ENCODE measurements at places on chromosomes 1 and 21. TPM values are rescaled to one million over a fixed set of nuclear protein-coding genes. Genes with fewer than 3 reads are reported as not detected.
A peak's percentile ranks its signal among the peaks of the same experiment; 100 is the strongest.

GRCh38 chr1:62978741-62979140 is 194.8 kb downstream of the ATG4C start:
- DNase-seq, result no peak

DNA sequence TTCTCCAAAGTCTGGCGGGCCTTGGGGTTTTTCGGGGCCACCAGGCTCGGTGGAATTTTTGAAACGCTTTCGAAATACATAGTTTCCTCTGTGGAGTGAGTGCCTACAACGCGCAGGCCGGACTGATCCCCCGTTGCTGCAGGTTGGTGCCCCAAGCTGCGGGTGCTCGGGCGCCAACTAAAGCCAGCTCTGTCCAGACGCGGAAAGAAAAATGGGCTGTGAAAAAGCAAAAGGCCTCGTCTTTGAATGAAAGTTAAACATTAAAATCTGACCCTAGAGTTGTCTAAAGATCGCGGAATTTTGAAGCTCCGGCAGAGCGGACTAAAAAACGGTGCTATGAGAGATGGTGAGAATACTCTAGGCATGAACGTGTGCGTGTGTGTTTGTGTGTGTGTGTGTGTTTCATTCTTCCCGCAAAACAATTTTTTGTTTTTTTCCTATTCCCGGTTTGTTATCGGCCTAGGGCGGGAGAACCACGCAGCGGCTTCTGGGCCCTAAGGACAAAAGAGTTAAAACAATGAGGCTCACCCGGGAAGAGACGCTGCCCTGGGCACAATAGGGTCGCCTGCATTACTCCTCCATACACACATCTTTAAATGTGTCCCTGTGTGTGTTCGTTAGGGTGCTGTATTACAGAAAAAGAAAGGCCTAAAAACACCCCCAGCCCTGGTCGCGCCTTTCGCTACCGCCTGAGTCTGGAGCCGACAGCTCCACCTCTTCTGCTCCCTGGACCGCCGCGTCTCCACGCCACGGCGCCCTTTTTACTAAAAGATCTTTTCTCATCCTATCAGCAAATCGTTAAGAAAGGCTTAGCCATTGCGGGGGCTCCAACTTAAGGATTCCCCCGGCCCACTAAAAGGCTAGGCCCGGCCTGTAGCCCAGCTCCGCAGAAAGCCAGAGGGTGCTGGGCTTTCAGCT is 3.2 kb downstream of the TBX15 start:
- no peak for DNase-seq

GRCh38 chr1:14932034-14932638 is 221.4 kb upstream of the TMEM51 start:
- no peak for DNase-seq

GRCh38 chr1:117114877-117115276 is 6.7 kb downstream of the TRIM45 start:
- no peak for DNase-seq

- DNase-seq, result no peak
These were observed 4.6 kb upstream of the ENAH start for GRCh38 chr1:225657462-225657989.

DNA sequence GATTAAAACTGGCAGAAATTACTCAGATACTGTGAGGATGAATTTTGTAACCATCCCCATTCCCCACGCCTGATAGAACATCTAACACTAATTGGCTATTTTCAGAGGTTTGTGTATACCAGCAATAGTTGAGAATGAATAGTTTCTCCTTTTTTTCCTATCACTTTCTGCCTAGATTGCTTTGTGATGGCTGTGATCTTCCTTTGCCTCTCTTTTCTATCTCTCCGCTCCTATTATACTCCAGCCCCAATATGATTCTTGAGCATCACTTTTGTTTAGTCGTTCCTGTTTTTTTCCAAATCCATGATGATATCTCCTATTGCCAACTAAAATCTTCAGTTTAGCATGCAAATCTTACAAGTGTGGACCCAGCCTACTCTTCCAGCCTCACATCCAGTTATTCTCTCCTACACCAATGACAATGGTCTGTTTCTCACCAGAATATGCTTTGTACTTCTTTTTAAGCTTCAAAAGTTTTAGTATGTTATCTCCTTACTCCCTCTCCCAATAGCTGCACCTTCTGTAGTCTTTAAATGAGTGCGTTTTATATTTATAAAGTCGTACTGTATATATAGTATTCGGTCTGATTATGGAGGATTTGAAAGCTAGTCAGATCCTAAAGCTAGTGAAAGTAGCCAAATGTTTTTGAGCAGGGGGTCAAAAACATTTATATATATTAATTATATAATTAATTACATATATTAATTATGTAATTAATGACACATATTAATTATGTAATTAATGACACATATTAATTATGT is 25.2 kb downstream of the MAGI3 start:
- no peak for DNase-seq

- no peak for DNase-seq
These were observed 132.6 kb downstream of the MRPS6 start for GRCh38 chr21:34205811-34206571.

GRCh38 chr1:170676628-170677027 is 12.7 kb downstream of the PRRX1 start:
- DNase-seq, result no peak

DNA sequence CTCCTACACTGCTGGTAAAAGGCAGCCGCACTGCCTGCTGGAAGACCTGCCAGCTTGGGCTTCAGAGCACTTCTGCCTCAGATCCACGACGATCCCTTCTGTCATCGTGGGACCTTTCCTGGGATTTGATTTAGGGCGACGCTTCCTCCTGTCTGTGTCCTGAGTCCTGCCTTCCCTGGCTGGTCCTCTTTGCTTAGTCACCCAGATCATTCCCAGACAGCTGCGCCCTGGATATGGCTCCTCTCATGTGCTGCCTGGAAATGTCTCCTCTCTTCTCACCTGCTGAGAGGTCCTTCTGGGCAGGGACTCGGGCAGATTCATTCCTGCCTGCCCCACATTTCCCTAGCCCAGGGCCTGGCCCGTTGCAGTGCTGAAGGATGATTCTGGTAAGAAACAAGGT is 72.4 kb upstream of the POU3F1 start:
- DNase-seq, result no peak

DNA sequence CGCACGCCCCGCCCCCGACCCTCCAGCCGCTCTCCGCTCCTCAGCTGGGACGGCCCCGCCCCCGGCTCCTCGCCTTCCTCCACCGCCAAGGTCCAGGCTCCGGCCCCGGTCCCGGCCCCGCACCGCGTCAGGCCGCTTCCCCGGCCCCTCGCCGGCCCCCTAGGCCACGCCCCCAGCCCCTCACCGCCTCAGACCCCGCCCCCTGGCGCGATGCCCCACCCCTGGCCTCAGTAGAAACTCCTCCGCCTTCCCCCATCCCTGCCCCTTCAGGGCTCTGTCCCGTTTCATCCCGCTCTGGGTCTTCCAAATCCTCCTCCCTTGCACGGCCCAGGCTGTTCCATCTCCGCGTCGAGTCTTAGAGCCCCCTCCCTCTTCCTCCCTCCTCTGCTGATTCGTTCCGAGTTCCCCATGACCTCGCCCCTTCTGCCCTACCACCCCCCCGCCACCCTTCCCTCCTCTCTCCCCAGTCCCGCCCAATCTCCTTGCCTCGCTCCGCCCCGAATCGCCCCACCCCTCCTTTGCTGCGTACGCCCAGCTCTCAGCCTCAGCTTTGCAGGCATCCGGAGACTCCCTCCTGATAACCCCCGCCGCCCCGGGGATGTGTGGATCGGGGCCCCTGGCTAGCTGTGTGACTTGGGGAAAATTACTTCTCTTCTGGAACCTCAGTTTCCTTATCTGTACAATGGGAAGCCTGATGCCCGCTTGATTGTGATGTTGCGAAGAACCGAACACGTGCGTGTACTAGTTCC is 448 bp upstream of the ASAP3 start:
- peak; percentile 96 for DNase-seq

DNA sequence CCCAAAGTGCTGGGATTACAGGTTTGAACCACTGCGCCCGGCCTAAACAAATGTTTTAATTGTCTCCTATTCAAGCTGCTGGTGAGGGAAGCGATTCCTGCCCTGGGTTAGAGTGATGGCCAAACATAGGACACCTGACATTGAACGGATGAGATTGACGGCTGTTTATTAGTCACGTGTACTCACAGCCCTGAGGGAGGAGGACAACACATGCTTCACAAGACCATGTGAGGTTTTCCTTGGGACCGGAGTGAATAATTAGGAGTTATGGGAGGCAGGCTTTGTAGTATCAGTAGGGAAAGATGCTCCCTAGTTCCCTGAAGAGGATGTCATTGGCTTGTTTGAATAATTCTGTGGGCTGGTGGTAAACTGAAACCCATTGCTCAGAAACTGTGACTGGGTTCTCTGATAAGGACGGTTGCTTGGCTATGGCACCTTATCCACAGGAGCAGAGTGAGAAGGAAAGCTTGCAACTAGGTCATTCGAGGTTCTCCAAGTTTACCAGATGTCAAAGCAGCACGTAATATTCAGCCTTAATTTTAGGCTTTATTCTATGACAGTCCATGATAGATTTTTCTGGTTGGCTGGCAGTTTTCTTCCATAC is 245.8 kb downstream of the PLA2G4A start:
- DNase-seq, result no peak

GRCh38 chr1:170064821-170065220 is 9.7 kb downstream of the KIFAP3 start:
- DNase-seq, result no peak

DNA sequence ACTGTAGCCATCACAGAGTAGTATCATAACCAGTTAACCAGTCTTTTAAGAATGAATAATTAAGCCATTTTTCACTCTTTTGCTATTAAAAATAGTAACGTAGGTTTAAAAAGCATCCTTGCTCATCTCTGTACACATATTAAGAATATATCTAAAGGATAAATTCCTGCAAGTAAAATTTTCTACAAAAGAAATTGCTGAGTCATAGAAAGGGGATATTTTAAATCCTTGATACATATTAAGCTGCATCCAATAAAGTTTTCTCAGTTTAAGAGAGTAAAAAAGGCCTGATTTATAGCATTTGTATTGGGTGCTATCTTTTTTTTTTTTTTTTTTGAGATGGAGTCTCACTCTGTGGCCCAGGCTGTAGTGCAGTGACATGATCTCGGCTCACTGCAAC is 1.9 kb upstream of the CTH start:
- no peak for DNase-seq

DNA sequence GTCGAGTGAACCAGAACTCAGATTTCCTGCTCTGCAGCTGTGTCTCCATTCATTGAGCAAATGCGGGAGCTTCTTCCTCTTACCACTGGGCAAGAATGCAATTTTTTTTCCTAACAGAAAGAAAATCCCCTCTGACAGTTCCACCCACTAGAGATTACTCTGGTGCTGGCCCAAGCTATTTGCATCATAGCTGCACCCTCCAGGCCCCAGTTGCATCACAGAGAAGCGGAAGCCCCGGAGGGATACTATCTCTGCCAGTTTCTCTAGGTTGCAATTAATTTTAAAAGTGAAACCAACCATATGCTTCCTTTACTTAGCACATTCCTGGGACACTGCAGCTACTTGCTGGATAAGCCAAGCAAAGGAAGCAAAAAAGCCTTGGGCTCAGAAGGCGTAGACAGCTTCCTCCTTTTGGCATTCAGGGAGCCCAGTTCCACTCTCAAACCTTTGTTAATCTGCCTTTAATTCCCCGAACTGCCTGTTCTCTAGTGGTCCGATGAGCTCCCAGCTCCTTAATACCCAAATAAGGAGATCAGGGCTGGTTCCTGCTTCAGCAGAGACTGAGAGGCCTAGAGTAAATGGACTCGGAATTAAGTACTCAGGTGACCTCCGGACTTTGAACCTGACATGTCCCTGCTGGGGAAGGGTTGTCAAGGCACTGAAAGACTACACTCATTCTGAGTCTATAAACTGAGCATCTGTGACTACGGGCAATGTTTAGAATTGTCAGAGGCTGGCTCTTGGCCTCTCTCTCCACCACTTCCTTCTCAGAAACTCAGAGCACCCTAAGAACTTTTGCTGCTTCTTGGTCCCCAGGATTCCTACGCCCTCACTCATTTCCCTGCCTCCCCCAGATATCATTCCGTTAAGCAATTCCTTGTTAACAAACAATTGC is 72.5 kb upstream of the TNFSF18 start:
- no peak for DNase-seq

GRCh38 chr1:228272831-228273571 is 65.2 kb downstream of the OBSCN start:
- DNase-seq, result peak; percentile 83

DNA sequence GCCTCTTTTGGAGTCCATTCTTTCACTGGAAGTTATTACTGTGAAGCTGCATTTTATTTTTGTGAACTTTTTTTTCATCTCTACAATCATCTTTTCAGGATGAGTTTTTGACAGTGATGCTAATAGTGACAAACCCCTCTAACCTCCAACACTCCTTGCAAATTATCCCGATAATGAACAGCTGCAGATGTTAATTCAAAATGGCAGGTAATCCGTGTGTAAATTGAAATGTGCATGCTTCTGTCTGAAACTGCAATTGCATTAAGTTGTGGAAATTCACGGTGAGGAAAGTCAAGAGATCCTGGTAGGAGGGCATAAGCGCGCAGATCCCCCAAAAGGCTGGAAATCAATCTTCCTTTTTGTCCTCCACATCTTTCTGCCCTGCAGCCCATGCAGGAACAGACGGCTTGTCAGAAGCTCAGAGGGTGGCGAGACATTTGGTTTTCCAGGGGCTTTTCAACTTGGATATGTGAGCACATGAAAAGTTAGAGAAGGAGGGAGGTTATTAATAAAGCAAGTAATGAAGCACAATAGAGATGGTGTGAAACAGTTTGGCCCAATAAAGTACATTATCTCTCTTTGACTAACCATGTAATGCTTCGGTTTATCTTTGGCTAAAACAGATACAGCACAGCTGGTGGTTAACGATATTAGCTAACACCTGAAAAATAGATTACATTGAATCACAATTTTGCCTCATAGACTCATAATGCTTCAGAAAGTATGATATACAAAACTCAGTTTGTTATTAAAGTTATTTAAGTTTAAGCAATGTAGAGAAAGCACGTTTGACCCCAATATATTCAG is 143.5 kb upstream of the COA6 start:
- DNase-seq, result no peak

DNA sequence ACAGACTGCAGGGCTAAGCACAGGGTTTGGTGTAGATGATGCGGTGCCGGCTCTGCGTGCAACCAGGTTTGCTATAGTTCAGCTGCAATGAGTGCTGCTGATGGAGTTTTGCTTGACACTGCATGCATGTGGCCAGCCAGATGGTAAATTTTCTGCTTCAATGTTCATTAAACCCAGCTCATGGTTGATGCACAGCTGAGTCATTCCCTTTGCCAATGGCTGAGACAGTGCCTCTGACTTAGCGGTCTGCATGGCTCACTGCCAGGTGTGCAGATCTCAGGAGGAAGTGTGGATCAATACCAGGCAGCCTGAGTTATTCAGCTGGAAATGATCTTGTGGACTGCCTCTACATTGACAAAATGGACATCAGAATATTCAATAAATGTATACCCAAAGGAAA is 172.7 kb upstream of the ZP4 start:
- DNase-seq, result no peak

- DNase-seq, result no peak
These were observed 8.8 kb upstream of the RNF223 start for GRCh38 chr1:1082776-1083415.

- no peak for DNase-seq
These were observed 45.2 kb downstream of the ZNF691 start for GRCh38 chr1:42891465-42892138.

- DNase-seq, result no peak
These were observed 79.5 kb downstream of the NRIP1 start for GRCh38 chr21:14985306-14985705.

UBE2J2 gene
- total RNA-seq, result 56.5 TPM

FAM167B gene
- total RNA-seq, result 7.5 TPM

MIXL1 gene
- total RNA-seq, result not detected

SHCBP1L gene
- not detected for total RNA-seq

BCL10 gene
- total RNA-seq, result 22.2 TPM

ANKRD35 gene
- total RNA-seq, result 4.3 TPM

S100A5 gene
- total RNA-seq, result not detected

KMO gene
- total RNA-seq, result 3.2 TPM

LCE1F gene
- total RNA-seq, result not detected

PTGS2 gene
- total RNA-seq, result 35.0 TPM

STPG1 gene
- total RNA-seq, result 7.5 TPM

All from mesenteric fat pad (tissue), 1 donor.